ENCODE measurements at places on chromosomes 4 and X. TPM values are rescaled to one million over a fixed set of nuclear protein-coding genes. Genes with fewer than 3 reads are reported as not detected.
A peak's percentile ranks its signal among the peaks of the same experiment; 100 is the strongest.

DNA sequence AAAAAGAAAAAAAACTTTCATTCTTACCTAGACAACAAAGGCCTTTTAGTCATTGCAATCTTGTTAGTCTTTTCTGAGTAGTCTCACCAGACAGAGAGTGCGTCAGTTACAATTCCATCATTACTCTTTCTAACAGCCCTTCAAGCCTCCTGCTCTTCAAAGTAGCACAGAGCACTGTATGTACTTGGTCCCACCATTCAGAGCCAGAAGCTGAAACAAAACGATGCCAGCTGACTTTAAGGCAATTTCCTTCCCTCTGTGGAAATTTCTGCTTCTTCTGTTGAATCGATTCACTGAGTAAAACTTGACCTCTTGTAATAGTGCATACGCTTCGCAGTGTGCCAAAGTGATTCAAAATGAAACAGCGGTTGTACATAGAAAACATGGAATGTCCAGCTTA lies 57.7 kb upstream of the TENM3 start:
- DNase-seq: no peak

DNA sequence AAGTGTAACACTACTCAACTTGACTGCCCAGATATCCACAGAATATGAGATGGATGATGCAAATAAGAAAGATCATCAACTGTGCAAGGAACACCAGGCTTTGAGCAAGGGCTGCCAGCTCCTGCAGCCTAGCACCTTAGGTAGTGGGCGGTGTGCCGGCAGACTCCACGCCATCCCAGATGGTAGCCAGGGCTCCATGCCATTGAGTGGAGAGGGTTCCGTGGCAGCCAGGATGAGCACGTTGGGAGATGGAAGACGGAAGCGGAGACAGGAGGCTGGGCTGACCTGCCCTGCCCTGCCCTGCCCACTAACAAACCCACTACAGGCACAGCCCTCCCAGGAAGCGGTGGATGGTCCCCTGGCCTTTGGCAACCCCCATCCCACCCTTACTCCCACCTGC lies 51.9 kb downstream of the TMPRSS11F start:
- no peak for DNase-seq

- no peak for DNase-seq
These were observed 76.4 kb upstream of the NHS start for GRCh38 chrX:17298564-17298963.

- no peak for DNase-seq
These were observed 748.9 kb upstream of the MAGEB2 start for GRCh38 chrX:29466456-29466855.

Gene INPP4B
- 18.1 TPM for total RNA-seq

DNA sequence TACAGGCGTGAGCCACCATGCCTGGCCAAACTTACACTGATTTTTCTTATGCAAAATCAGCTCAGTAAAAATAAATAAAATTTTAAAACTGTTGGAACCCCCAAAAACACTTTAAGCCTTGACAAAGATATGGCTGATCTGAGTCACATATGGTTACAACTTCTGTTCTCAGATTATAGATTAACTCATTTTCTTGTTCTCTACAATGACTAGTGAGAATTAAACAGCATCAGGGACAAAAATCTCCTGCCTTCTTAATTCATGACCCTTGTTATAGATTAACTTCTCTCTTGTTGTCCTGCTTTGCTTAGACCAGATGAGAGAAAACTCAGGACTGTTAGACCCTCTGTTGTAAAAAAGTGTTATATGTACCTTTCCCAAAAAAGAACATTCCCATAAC lies 24.2 kb upstream of the EXOC1L start:
- DNase-seq: no peak

DNA sequence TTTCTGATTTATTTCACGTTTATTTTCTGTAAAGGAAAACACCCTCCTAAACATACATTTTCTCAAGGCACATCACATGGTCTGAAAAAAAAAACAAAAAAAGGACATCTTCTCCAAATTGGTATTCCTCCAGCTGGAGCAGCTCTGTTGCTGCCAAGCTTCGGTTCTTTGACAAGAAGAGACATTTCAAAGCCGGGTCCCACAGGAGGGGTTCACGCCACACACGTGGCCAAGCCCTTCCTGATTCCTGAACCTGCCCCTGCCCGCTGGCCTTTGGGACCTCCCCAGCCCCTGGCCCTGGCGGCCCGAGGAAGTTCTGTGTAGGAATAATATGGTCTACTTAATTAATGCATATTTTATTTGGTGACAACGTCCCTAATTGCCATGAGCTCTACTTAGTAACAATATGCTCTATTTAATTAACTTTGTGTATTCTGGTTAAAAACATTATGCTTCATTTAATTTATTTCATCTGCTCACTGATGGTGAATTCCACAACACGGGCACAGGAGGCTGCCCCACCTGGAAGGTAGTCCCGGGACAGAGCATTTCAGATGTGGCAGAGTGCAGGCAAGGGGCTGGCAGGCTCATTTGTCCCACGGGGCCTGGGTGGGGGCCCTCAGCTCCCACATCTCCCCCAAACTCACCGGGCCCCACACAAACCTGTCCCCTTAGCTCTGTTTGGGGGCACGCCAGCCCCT lies 5.4 kb upstream of the RGS12 start:
- no peak for DNase-seq

Gene DUX4
- not detected for total RNA-seq

GRCh38 chr4:86594559-86595425 lies 677 bp downstream of the PTPN13 start:
- DNase-seq: peak; percentile 39

Gene TRIM60
- total RNA-seq: not detected

GRCh38 chrX:98067611-98068010 lies 1183.9 kb downstream of the RPA4 start:
- no peak for DNase-seq

DNA sequence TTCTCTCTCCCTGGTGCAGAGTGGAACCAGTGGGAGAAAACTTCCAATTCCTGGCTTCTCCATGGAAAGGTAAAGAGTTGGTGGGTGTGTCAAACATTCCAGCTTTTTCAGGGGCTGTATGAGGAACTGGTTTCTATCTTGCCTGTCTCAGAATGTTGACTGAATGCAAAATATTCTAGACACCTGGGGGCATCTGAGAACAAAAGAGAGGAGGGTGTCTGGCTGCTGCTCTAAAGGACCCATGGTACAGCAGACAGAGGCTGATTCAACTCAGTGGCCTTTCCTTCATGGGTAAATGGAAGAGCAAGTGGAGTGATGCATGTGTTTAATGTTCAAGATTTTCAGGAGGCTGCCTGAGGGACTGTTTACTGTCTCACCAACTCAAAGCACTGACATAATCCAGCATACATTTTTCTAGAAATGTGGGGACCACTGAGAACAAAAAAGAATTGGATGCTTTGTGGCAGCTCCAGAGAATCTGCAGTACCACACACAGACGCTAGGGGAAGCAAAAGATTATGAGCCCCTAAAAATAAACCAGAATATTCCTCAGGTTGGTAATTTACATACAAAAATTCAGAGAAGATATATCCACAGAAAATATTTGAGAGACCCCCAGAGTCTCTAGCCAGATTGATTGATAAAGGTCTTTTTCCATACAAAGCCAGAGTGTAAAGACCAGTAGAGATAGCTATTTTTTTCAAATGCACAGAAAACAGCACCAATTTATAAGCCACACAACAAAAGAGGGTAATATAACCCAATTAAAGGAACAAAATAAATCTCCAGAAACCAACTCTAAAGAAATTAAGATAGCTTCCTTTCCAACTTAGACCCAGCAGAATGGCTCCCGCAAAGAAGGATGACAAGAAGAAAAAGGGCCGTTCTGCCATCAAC lies 48.0 kb upstream of the STARD8 start:
- no peak for DNase-seq
